GM23248 (cell line): ENCODE measurements at places on chromosomes 7 and 10. TPM values are rescaled to one million over a fixed set of nuclear protein-coding genes. Genes with fewer than 3 reads are reported as not detected.

The INSYN2A gene
- polyA plus RNA-seq = 0.20 and 0.54 TPM in 2 replicates

The CAV2 gene
- 344 and 358 TPM in 2 replicates for polyA plus RNA-seq

The FAM3C gene
- polyA plus RNA-seq = 52.4 and 53.1 TPM in 2 replicates

The CRYGN gene
- polyA plus RNA-seq = not detected in 2 replicates

The PHTF2 gene
- 22.0 and 23.6 TPM in 2 replicates for polyA plus RNA-seq

The OSBPL3 gene
- polyA plus RNA-seq = 21.8 and 24.2 TPM in 2 replicates
